Heart left ventricle (tissue), 16 donors: ENCODE measurements at places on chromosomes 6 and 20. TPM values are rescaled to one million over a fixed set of nuclear protein-coding genes. Genes with fewer than 3 reads are reported as not detected.

GRCh38 chr20:53009979-53010735 is 38.0 kb downstream of the TSHZ2 start:
- no peaks in the 10 kb centered on the region for H3K36me3 ChIP-seq
- no peak overlapping the region for H3K27ac ChIP-seq
- no peaks in the 10 kb centered on the region for H3K4me1 ChIP-seq
- DNase-seq: no peak
- H3K4me3 ChIP-seq: no peak overlapping the region
- no peaks in the 10 kb centered on the region for H3K27me3 ChIP-seq

DNA sequence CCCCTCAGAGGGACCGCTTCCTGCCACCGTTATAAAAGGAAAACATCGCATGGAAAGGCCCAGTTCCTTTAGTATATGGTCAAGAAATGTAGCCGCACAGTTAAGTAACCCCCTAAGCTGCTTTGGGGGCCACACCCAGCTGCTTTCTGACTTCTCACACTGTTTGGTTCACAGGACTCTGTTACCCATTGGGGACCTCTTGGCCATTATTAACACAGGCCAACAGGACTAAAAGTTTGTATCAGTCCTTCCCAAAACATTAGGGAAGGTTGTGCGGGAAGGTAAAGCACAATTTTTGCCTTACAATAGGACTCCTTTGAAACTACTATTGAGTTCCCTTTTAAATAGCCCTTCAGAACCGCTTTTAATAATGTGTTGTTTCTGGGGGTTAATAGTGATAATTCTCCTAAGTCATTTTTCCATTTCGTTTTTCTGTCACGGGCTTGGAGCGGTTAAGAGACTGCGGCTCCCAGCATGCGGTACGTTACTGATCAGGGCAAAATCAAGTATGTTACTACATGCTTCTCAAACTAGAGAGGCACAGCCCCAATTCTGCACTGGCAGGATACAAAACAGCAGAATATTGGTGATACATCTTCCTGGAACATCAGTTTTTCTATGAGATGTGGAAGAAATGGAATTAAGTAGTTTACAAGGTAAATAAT is 668 bp upstream of the RPP40 start:
- no peak for DNase-seq
- no peaks in the 10 kb centered on the region for H3K36me3 ChIP-seq
- peak overlapping the region; percentile 34 for H3K4me3 ChIP-seq
- no peaks in the 10 kb centered on the region for H3K4me1 ChIP-seq

DNA sequence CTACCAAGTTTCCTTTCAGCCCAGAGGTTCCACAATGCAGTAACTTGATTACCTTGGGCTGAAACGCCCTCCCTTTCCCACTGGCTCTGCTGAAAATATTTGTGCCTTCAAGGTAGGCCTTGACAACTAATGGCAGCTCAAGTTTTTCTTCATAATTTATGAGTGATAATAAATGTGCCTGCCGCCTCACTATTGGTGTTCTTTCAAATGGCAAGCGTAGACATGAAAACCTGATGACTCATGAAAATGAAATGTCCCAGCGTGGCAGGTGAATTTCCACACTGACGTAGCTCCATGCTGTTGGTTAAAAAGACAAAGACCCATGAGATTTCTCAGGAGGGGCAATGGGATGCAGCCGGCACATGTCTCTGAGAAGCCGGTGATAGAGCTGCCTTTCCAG is 107.2 kb upstream of the GGTLC1 start:
- no peaks in the 10 kb centered on the region for H3K36me3 ChIP-seq
- DNase-seq: no peak
- no peak overlapping the region for H3K4me3 ChIP-seq
- H3K27me3 ChIP-seq: peaks cover 34% of the 10 kb centered on the region
- no peak overlapping the region for H3K27ac ChIP-seq
- no peaks in the 10 kb centered on the region for H3K4me1 ChIP-seq

GRCh38 chr6:36829919-36830544 is 9.2 kb downstream of the CPNE5 start:
- no peak overlapping the region for H3K4me3 ChIP-seq
- H3K27ac ChIP-seq: peak overlapping the region; percentile 66
- H3K27me3 ChIP-seq: no peaks in the 10 kb centered on the region
- DNase-seq: peak; percentile 84
- no peaks in the 10 kb centered on the region for H3K36me3 ChIP-seq

DNA sequence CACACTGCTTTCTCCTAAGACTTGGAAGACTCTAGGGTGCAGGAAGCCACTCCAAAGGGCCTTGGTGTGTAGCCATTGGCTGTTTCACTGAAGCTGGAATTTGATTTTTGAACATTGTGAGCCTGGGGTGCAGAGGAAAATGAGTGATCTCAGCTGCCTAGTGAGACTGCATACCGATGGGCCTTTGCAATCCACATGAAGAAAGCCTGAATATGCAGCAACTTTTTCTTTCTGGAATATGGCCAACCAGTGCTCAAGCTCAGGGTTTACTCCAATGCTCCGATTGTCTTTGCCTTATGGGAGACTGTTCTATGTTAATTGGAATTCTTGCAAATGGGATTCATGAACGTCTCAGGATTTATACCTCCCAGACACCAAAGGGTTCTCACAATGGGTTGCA is 242.6 kb downstream of the DOK5 start:
- no peak overlapping the region for H3K27ac ChIP-seq
- H3K36me3 ChIP-seq: no peaks in the 10 kb centered on the region
- no peak for DNase-seq
- no peaks in the 10 kb centered on the region for H3K4me1 ChIP-seq

DNA sequence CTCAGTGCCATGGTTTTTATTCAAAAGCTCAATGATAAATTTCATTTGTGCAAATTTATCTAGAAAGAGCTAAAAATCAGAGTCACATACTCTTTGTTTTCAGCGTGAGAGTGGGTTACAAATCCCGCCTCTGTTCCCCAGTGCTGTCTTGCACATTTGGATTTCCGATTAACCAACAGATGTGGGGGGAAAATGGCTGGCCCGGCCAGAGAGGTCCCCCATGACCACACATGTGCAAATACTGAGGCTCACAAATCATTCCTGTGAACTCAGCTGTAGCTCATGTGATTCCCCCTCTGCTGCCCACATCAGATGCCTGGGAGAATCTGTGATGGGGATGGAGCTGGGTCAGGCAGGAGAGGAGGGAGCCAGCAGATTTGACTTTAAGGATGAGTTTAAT is 168.7 kb downstream of the PAX1 start:
- no peak overlapping the region for H3K4me3 ChIP-seq
- H3K36me3 ChIP-seq: no peaks in the 10 kb centered on the region
- no peak overlapping the region for H3K27ac ChIP-seq
- DNase-seq: no peak
- no peaks in the 10 kb centered on the region for H3K4me1 ChIP-seq

GRCh38 chr6:138588805-138589434 is 89.6 kb upstream of the NHSL1 start:
- no peak for DNase-seq
- no peaks in the 10 kb centered on the region for H3K4me1 ChIP-seq
- H3K27me3 ChIP-seq: no peaks in the 10 kb centered on the region
- no peaks in the 10 kb centered on the region for H3K36me3 ChIP-seq

DNA sequence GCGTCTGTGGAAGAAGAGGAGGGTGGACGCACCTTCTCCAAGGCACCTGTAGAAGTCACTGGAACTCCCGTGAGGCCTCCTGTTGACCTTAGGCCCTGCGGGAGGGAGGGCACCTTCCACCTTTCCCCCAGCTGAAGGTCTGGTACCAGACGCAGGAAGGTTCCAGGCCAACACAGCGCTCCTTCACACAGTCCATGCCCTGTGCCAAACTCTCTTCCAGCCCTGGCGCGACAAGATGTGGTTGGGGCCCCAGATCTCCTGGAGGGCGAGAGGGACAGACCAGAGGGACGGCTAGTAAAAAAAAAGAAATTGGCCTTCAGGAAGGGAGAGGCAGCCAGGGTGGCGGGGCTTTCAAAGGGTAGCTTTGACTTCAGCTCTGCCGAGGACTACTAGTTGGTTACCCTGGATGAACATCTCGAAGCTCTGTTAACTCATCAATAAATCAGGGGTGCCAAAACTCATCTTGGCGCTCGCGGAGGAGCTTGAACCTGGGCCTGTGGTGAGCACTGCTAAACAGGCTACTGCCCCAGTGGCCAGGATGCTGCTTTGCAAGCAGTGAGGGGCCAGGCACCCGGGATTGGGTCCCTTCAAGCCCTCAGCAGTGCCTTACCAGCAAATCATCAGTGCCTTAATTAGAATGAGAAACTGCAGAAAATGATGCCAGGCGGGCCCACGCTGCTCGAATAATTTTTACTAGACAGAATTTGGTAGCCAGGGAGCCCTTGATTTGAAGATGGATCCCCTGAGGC is 14.9 kb downstream of the AARS2 start:
- H3K27me3 ChIP-seq: peaks cover 35% of the 10 kb centered on the region
- H3K27ac ChIP-seq: no peak overlapping the region
- peaks cover 11% of the 10 kb centered on the region for H3K36me3 ChIP-seq
- peaks cover 13% of the 10 kb centered on the region for H3K4me1 ChIP-seq
- no peak for DNase-seq

DNA sequence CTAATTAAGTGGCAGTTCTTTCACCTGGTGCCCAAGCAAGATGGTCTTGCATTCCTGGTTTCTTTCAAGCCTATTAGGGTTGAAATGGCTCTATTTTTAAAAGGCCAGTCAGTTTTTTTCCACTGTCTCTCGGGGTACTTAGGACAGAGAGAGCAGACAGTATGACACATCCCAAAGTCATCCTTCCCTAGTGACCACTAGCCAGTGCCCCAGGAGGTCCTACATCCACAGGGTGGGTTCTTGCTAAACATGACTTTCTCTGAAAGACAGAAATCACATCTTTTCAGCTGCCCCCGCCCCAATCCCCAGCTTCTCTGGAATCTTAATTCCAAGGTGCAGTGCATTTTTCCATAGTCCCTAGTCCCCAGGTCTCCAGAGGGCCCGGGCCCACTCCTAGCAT is 192.4 kb downstream of the SLC24A3 start:
- H3K36me3 ChIP-seq: no peaks in the 10 kb centered on the region
- H3K27ac ChIP-seq: no peak overlapping the region
- no peak overlapping the region for H3K4me3 ChIP-seq
- H3K4me1 ChIP-seq: no peaks in the 10 kb centered on the region
- no peak for DNase-seq

- no peaks in the 10 kb centered on the region for H3K36me3 ChIP-seq
- H3K4me3 ChIP-seq: no peak overlapping the region
- no peaks in the 10 kb centered on the region for H3K4me1 ChIP-seq
- no peaks in the 10 kb centered on the region for H3K27me3 ChIP-seq
- no peak overlapping the region for H3K27ac ChIP-seq
Measured at GRCh38 chr6:41645007-41645618, 6.8 kb downstream of the MDFI start.

DNA sequence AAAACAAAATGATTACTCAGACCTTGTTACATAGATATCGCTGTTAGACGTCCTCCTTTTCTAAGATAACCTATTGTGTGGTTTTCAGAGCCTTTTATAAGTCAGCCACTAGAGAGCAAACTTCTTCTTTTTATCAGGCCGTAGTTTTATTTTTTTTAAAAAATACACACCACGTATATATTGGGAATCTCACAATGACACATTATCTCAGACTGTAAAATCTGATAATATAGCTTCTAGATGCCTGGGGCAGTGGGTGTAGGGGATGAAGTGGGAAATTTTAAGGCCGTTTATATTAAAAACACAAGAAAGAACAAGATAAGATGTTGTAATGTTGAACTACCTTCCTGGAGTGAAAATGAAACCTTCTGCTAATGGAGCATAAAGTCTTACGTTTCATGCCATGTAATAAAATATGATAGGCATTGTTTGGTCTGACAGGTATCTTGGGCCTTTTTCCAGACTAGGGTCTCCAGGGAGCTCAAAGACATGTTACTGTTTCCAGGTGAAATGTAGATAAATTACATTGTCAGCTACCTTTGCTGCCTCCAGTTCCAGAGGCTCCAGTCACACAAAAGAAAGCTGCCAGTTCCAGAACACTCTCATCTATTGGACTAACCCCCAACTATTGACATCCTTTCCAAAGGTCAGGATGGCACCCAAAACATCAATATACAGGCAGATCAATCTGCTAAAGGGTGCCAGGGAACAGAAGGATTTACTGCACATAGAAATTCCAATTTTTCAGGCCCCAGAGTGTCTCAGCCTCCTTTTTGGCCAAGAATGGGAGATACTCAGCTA is 130.2 kb upstream of the AKIRIN2 start:
- no peaks in the 10 kb centered on the region for H3K27me3 ChIP-seq
- H3K27ac ChIP-seq: no peak overlapping the region
- H3K4me1 ChIP-seq: no peaks in the 10 kb centered on the region
- no peak for DNase-seq
- H3K36me3 ChIP-seq: no peaks in the 10 kb centered on the region

- no peak within 1 kb of the TSS for H3K27ac ChIP-seq
- no peaks in the 10 kb centered on the region for H3K36me3 ChIP-seq
- H3K27me3 ChIP-seq: peaks cover 32% of the 10 kb centered on the region
- H3K4me3 ChIP-seq: peak within 1 kb of the TSS; percentile 58
Measured at GRCh38 chr6:136921936-136922684, at the start of gene SLC35D3. SLC35D3 (plus strand) TSS chr6:136922301; CDS start chr6:136922429, 128 bp downstream.

- H3K4me3 ChIP-seq: no peak overlapping the region
- no peaks in the 10 kb centered on the region for H3K4me1 ChIP-seq
- DNase-seq: no peak
- no peaks in the 10 kb centered on the region for H3K27me3 ChIP-seq
- H3K27ac ChIP-seq: no peak overlapping the region
- H3K36me3 ChIP-seq: no peaks in the 10 kb centered on the region
Measured at GRCh38 chr6:145608850-145609249, 126.5 kb downstream of the EPM2A start.

- H3K4me3 ChIP-seq: no peak overlapping the region
- no peak overlapping the region for H3K27ac ChIP-seq
- H3K27me3 ChIP-seq: no peaks in the 10 kb centered on the region
- H3K36me3 ChIP-seq: no peaks in the 10 kb centered on the region
Measured at GRCh38 chr6:168712993-168713392, 272.0 kb downstream of the SMOC2 start.

DNA sequence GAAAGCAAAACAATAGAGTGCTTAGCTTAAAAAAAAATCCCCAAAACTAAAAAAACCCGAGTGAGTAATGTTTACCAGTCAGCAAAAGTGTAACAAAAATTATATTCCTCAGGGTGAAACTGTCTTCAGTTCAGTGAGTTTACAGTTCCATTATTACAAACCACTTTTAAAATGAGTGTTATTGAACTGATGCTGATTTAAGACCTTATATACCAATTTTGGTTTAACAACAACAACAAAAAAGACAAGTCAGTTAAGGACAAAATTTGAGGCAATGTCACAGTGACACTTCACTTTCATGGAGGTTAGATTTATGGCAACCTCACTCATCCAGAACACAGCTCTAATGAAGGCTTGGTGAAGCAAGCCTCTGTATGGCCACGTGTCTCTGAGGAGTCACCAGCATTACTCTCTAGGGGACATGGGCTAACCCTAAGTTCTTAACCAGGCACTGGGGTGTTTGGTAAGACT is 630.8 kb downstream of the PHF3 start:
- H3K27ac ChIP-seq: no peak overlapping the region
- H3K4me1 ChIP-seq: no peaks in the 10 kb centered on the region
- no peaks in the 10 kb centered on the region for H3K36me3 ChIP-seq
- no peak overlapping the region for H3K4me3 ChIP-seq

GRCh38 chr6:33771146-33772081 is 17.5 kb downstream of the LEMD2 start:
- peak; percentile 88 for DNase-seq
- peak overlapping the region; percentile 68 for H3K27ac ChIP-seq
- H3K4me3 ChIP-seq: no peak overlapping the region
- H3K27me3 ChIP-seq: no peaks in the 10 kb centered on the region
- peaks cover 44% of the 10 kb centered on the region for H3K36me3 ChIP-seq
- peaks cover 29% of the 10 kb centered on the region for H3K4me1 ChIP-seq

Gene EMILIN3
- total RNA-seq: 9.3 TPM

Gene XKR7
- total RNA-seq: not detected

Gene PSMB9
- 12.9 TPM for total RNA-seq

Gene SCRT2
- not detected for total RNA-seq

Gene GTSF1L
- total RNA-seq: not detected

Gene ESR1
- 0.48 TPM for total RNA-seq

Gene KIF25
- total RNA-seq: not detected
